Stimulated activated CD4-positive, alpha-beta T cell treated with anti-CD3 and anti-CD28 coated beads, Interleukin-1b, Interleukin-23, amount 100 ng/mL, for 24 hours (primary cell): ENCODE measurements at places on chromosomes 12 and 14.

DNA sequence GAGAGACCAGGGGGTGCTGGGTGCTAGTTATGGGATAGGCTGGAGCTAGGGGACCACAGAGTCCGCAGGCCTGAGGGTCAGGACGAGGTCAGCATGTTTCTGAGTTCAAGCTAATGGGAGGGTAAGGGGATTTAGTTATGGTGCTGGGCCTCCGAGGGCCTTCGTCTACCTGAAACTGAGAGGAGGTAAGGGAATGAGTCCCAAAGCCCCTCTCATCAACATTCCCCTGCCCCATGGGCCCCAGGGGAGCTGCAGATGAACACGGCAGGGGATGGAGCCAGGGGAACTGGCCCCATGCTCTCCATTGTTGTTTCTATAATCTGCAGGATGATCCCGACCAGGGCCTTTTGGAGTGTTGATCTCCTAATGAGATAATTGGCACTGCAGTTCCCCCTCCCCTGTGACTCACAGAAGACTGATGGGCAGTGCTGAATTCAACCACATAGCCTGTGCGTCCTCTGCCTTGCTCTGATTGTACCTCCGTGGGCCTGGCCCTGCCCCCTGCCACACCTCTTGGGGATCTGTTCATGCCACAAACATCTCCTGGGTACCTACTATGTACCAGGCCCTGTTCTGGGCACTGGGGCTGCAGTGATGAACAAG is 21.4 kb downstream of the FAIM2 start:
- no peak for DNase-seq

GRCh38 chr12:29245246-29245645 is 96.2 kb downstream of the FAR2 start:
- no peak for DNase-seq

DNA sequence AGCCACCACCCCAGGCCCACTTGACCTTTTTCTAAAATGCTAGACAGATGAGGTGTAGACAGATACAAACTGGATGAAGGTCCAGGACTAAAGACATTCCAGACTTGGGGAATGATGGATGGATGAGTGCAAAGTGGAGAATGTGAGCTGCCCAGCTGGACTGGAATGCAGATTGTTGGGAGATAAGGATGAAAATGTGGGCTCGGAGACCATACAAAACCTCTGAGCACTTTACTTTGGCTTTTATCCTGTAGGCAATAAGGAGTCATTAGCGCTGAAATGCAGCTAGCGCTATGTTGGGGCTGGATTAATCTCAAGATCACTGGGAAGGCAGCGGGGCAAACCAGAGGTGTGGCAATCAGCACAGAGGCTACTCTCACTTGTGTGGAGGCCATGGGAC is 64.7 kb upstream of the GNPNAT1 start:
- DNase-seq, result no peak

- DNase-seq, result no peak
Observed at GRCh38 chr14:37819155-37820015, 224.0 kb downstream of the TTC6 start.

- DNase-seq, result no peak
Observed at GRCh38 chr14:90617961-90618360, 198.3 kb downstream of the TTC7B start.

- DNase-seq, result no peak
Observed at GRCh38 chr12:81257947-81258551, 180.2 kb downstream of the ACSS3 start.

- no peak for DNase-seq
Observed at GRCh38 chr14:105582639-105583038, 56.3 kb downstream of the TMEM121 start.

GRCh38 chr12:90970471-90970870 is 15.5 kb upstream of the CCER1 start:
- DNase-seq, result no peak

DNA sequence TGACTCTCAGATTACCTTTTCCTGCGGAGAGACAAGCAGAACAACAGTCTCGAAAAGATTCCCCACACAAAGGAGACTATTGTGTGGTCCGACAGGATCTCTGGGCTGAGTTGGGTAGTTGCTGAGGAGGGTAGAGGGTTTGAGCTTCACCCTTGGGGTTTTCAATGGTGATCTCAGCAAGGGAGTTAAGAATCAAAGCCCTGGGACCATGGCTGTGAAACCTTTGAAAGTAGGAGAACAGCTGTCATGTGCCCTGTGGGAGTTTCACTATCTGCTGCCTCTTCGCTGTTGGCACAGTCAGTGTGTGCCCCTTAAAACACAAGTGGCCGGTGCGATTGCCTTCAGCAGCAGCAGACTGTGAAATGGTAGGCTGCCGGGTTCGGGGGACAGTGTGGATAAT is 14.2 kb upstream of the PLEK2 start:
- DNase-seq, result no peak

GRCh38 chr14:86712727-86713126 is 1182.8 kb downstream of the FLRT2 start:
- DNase-seq, result no peak

DNA sequence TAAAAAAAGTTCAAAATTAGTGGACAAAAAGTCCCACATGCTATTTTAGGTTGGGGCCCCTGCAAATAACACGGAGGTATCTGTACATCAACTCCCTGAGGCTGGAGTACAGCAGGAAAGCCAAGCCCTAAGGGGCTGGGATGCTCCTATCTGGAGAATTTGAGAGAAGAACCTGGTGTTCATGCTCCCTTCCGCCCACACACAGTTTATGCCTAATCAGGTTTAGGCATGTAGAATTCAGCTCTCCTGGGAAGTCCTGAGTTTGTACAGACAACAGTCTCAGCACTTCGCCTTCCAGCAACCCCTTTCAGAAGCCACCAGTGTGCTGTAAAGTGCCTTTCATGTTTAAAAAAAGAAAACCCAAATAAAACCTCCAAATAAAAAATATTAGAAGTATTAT is 237.3 kb upstream of the GRIP1 start:
- no peak for DNase-seq

DNA sequence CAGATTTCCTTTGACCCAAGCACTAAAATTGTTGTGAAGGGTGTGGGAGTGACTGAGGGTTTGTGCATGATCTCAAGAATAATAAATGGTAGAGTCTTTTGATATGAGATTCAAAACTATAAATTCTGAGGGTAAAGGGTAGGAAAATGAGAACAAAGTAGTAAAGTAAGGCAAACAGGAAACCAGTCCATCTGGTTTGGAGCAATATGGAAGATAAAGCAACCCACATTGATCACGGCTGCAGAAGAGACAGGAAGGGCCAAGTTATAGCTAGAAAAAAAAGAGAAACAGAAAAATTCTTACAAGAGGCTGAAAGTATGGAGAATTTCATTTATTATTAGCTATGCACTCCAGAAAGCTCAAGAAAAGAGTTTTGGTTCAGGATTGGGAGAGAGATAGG is 4.6 kb upstream of the SLCO1B3 start:
- DNase-seq, result no peak

GRCh38 chr14:99537399-99537798 is 56.2 kb downstream of the CCNK start:
- DNase-seq, result no peak

GRCh38 chr12:110371408-110372055 is 32.0 kb downstream of the ANAPC7 start:
- no peak for DNase-seq

GRCh38 chr12:76264611-76265012 is 83.6 kb downstream of the BBS10 start:
- DNase-seq, result no peak

GRCh38 chr14:72975770-72976169 is 49.5 kb downstream of the DCAF4 start:
- no peak for DNase-seq

GRCh38 chr12:2168808-2169207 is 116.0 kb downstream of the CACNA1C start:
- DNase-seq, result no peak

- no peak for DNase-seq
Observed at GRCh38 chr12:5188472-5188871, 144.8 kb downstream of the KCNA5 start.

- no peak for DNase-seq
Observed at GRCh38 chr14:53836551-53836950, 120.1 kb downstream of the BMP4 start.

DNA sequence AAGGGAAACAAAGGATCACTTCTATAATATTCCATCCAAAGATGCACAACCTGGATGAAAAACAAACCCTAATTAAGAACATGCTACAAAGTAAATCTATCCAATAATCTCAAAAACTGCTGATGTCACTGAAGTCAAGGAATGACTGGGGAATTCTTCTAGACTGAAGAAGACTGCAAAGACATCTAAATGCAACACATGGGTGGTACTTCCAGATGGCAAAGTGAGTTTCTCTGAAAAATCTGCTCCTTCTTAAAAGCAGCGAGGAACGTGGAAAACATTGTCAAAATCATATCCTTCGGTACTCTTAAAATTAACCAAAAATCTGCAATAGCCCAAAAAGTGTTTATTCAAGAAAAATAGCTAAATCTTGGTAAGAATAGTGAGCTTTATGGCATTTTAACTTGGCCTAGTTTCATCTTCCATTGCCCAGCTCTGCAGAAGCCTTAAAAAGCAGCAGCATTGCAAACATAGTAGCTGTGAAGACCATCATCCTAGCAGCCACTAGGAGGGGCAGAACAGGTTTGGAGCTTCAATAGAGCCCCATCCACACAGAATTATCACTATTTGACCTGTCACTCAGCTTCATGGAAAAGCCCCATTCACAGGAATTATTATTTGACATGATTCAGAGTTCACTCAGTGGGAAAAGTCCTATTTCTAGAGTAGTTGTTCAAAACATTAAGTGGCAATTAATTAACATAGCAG is 7.4 kb downstream of the CLEC14A start:
- DNase-seq, result no peak

DNA sequence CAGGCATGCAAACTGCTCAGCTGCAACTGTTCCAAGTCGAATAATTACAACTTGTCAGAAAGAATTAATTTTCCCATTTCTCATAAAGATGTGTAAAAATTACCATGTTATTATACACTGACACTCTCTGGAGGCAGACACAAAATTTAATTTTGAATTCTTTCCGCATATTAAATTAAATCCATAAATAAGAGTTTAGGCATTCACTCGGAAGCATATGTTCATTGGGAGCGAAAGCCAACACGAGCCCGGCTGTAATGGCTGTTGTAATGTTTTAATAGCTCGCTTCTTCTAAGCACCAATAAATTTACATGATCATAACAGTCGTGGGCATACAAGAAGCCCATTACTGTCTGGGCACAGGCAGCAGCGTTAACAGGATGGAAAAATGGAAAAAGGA is 189.6 kb upstream of the SOX5 start:
- DNase-seq, result no peak

- DNase-seq, result no peak
Observed at GRCh38 chr14:70436867-70437266, 15.1 kb upstream of the ADAM21 start.

GRCh38 chr14:105168979-105169507 is 467 bp upstream of the JAG2 start:
- DNase-seq, result no peak

GRCh38 chr12:114681116-114681871 is 2.7 kb downstream of the TBX3 start:
- DNase-seq, result no peak

DNA sequence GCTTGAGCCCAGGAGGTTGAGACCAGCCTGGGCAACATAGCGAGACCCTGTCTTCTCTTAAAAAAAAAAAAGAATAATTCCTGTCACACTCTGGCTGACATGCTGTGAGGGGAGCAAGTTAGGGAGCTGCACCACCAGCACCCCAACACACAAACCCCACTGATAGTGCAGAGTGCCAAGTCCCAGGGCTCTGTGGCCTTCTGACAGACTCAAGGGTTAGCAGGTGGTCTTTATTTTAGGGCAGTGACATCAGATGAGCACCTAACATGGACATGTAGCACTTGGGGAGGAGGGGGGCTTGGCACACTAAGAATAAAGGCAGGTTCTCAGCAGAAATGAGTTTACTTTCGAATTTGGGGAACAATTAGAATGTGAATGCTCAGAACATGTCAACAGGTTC is 6.8 kb downstream of the USP5 start:
- DNase-seq, result no peak

DNA sequence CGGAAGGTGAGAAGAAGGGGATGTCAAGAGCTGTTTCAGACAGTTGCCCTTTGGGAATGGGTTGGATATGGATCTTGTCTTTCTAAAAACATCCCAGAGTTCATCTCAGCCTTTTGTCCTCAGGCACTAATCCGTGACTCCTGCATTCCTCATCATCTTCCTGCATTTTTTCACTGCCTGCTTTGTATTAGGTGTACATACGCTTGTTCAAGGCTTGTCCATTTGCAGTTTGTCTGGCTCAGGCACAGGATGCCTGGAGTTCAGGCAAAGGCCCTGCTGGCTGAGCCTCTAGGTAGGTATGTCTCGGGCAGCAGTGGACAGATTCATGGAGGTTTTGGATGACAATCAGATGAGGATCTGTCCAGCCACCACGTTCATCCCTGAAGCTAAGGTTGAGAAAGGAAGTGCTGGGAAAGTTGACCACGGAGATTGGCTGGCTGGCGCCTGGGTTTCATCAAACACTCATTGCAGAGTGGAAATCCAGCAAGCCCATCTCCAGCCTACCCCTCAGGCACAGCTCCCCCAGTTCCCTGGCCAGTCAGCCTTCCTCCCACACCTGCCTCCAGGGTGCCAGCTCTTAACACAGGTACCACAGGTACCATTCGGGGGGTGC is 12.4 kb upstream of the TMEM106C start:
- DNase-seq, result no peak

DNA sequence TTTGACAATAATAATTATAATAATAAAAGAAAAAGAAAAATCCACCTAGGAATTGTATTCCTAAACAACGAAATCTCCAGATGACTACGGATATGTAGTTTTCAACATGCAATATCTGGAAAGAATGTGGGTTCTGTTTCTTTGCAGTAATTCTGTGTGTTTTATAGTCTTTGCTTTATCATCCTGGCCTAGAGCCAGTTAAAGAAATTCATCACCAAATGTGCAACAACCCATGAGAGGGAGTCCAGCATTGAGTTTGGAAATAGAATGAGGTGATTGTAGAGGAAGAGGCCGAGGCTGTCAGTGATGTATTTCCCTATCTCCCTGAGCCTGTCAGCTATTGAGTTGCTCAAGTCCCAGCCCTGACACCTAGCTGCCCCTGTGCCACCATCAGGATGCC is 200.5 kb upstream of the DCN start:
- DNase-seq, result no peak

GRCh38 chr12:74620921-74621320 is 83.3 kb downstream of the ATXN7L3B start:
- no peak for DNase-seq

- DNase-seq, result no peak
Observed at GRCh38 chr12:63919756-63920155, 75.3 kb downstream of the SRGAP1 start.

- no peak for DNase-seq
Observed at GRCh38 chr14:64405295-64405694, 17.1 kb downstream of the MTHFD1 start.

- DNase-seq, result no peak
Observed at GRCh38 chr12:112117685-112118084, 7.7 kb upstream of the TRAFD1 start.

DNA sequence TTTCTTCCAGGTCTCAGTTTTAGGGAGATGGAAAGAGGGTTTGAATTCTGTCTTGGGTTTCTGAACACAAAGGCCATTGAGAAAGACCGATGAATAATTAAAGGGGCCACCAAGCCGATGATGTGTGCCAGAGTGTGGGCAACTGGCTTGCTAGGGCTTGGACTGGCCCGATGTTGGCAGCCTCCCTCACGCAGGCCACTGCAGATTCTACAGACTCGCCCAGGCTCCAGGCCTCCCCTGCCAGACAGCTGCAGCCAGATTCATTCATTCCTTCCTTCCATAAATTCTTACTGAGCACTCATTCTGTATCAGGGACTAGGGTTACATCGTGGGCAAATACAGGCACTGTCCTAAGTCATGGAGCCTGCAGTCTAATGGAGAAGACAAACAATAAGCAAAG is 34.9 kb downstream of the ACTN1 start:
- DNase-seq, result no peak

GRCh38 chr14:38366374-38366773 is 110.5 kb upstream of the CLEC14A start:
- DNase-seq, result no peak
